Stimulated activated CD4-positive, alpha-beta T cell treated with anti-CD3 and anti-CD28 coated beads, Interleukin-2, amount 100 ng/mL, for 24 hours (primary cell): ENCODE measurements at places on chromosomes 3 and 15.

- peak; percentile 59 for DNase-seq
These were observed 12.3 kb upstream of the PCSK6 start for GRCh38 chr15:101501703-101502373.

DNA sequence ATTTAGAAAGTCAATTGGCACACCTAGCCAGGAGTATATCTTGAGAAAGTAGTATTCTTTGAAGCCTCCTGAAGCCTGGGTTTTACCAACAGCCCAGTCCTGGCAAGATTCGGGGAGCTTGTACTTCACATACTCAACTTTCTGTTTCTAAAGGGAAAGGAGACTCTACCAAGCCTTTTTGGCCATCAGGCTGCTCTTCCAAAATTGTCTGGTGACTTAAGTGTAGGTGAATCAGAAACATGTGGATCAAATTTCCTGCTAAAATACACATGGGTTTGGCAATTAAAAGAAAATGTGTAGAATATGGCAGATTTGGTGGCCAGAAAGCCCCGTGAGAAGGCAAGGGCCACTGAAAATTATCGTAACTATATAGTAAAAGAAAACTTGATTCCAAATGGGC lies 15.9 kb upstream of the GREM1 start:
- DNase-seq: no peak

DNA sequence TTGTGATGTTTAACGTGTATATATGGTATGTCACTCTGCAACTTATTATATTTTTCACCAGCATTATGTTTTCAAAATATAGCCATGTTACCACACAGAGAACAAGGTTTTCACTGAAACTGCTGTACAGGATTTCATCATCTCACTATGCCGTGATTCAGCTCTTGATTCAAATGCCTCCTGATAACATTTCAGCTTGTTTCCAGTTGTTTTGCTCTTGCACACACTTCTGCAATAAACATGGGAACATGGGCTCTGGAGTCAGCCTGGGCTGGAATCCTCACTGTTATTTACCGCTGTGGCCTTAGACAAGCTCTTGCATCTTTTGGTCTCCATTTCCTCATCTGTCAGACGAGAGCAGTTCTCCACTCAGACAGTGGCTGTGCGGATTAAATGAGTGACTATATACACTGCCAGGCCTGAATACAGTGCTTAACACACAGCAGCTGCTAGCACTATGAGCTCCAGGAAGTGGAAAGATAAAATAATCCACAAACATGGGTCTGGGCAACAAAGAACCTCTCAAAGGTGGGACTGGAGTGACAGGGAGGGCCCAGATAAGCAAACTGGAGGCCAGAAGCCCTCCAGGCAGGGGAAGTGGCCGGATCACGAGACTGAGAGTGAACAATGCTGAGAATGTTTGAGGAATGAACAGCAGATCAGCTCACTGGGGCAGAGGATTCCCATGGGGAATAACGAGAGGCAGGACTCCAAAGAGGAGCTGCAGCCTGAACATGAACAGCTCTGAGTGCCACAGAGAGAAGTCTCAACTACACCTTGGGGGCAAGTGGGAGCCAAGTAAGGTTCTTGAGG lies 17.7 kb downstream of the NTRK3 start:
- no peak for DNase-seq

- DNase-seq: peak; percentile 49
These were observed 64.0 kb downstream of the KAT2B start for GRCh38 chr3:20104167-20104661.

DNA sequence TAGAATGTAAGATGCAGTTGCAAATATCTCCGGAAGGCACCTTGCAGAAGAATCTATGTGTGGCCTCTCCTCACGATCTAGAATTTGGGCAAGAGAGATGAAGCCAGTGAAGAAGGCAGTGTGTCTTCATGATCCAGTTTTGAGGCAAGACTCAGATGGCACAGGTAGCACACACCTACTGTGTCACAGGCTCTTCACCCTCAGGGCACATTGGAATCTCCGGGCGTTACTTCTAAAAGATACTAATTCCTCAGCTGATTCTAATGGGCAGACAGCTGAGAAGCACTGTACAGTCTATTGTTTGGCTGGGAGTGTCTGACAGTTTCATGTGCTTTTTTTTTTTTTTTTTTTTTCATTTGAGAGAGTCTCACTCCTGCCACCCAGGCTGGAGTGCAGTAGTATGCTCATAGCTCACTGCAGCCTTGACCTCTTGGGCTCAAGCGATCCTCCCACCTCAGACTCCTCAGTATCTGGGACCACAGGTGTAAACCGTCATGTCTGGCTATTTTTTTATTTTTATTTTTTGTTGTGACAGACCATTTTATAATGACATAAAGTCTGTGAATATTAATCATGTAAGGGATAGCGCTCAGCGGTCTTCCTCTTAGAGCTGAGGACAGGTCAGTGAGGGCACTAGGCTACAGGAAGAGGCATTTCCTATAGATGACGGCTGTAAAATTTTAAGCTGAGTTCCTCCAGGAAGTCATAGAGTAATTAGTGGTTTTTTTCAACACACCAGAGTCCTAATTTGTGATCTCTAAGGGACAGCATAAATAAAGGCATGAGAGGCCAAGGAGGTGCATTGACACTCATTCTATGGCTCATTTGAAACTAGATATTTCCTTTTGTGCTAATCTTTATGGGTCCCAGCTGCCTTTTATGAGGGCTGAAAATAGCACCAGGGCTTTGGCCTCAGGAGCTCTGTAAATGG lies 4.0 kb downstream of the C3orf52 start:
- DNase-seq: no peak

GRCh38 chr3:36282766-36283165 lies 97.5 kb upstream of the STAC start:
- no peak for DNase-seq

GRCh38 chr3:59189526-59189925 lies 139.7 kb upstream of the CFAP20DC start:
- DNase-seq: no peak

- no peak for DNase-seq
These were observed 183.5 kb upstream of the NSMCE3 start for GRCh38 chr15:29452881-29453731.

- DNase-seq: no peak
These were observed 10.3 kb downstream of the SEMA3G start for GRCh38 chr3:52434491-52435115.

DNA sequence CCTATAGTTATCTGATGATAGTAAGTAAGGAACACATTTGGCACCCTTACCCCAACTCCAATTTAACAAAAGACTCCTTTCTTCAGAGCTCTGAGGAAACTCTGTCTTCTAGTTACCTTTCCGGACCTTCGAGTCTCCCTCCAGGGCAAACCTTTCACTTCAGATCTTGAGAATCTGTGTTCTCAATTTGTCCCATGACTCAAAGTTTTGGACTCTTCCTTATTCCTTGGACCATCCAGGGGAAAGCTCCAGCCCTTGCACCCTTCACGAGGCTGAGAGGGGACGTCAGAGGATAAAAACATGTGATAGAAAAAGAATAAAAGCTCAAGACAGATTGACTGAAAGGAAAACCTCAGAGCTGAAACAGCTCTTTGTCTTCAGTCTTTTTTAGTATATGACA lies 76.9 kb downstream of the CTNNB1 start:
- no peak for DNase-seq

DNA sequence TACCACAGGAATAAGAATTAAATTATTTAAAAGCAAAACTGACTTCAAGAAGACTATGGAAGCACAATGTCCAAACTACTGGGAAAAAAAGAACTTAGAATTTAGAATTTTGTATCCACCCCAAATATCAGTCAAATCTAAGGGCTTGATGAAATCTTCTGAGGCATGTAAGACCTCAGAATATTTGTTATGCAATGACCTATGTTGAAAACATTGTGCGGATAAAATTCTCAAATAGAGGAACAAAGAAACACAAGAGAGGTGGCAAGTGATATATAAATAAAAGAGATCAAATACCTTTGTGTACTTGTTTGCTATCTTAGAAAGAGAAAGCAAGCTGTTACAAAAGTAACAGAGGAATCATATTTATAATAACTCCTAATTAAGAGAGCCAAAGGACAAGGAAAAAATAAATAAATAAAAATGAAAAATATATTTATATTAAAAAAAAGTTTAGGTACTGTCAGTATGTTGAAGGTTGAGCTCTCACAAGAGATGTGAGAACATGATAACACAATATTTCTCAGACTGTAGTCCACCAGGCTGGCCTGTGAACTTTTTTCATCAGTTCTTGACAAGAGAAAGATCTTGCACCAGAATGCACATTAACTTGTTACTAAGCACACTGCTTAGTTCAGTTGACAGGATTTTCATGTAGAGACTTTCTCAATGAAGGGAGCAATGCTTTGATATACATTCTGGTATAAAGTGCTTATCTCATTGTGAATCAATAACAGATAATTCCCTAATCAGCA lies 50.0 kb downstream of the CPA3 start:
- no peak for DNase-seq

DNA sequence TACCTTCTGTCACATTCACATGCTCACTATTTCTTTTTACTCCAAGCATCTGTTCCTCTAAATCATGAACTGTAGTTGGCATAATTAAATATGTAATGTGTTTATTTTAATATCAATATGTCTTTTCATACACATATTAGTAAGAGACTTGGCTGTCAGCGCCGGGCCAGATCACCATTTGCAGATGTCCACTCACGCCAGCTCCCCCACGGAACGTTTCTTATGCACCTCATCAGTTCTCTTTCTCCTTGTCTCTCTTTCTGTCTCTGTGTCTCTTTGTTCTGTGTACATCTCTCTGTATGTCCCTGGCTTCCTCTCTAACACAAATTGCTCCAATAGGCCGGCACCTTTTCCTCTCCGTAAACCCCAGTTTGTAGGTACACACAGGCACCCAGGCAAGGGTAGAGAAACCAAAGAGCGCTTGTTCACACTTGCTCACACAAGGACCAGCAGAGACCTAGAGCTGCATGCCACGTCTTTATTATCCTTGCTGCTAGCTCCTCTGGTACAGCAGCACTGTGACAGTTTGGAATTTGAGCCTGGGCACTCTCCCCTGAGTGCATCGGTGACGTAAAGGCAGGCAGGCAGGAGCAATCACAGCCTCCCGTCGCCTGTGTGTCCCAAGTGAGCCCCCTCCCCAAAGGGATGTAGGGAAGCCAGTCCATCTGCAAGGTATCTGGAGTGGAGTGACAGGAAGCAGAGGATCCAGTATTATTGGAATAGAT lies 40.4 kb downstream of the CACNA1D start:
- no peak for DNase-seq

DNA sequence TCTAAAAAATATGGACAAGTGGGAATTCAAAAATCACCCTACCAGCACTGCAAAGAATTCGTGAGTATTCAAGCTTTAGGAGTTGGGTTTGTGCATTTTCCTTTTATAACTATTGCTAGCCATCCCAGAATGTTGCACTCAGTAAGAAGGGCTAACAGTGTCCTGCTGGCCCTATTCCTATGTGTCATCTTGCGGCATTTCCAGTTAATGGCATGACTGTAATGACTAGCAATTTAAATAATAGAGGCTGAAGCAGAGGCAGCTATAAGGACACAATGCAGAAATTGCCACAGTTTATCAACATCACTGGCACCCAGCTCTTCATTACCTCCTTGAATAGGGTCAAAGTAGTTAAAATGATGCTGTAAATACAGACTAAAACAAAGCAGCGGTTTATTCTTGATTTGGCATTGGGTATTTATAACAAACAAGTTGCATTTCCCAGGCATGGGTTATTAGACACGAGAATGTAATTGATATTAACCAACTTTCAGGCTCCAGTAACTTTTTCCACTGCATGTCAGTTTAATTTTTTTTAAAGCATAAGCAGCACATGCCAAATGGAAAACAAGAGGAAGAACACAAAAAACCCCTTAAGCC lies 177.6 kb downstream of the FHIT start:
- DNase-seq: no peak

DNA sequence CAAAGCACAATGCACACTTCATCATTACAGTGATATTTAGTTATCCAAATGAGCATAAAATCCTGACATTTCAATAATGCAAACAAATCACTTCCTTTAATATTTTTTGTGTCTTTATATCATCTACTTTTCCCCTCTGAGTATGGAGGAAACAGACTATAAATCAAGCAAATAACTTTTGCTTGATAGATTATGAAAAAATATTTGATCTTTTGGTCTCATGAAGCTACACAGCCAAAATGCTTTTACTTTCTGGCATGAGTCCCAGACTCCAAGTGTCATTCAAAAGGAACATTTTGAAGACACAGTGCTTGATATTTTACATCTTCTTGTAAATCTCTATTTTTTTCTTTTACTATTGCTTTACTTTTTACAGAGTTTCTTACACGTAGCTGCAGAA lies 215.3 kb upstream of the ROBO1 start:
- no peak for DNase-seq

GRCh38 chr3:120355486-120355885 lies 6.3 kb upstream of the LRRC58 start:
- no peak for DNase-seq

- DNase-seq: no peak
These were observed 6.4 kb downstream of the TERC start for GRCh38 chr3:169758359-169758994.

GRCh38 chr3:66998904-66999235 lies 763 bp downstream of the KBTBD8 start:
- DNase-seq: no peak

DNA sequence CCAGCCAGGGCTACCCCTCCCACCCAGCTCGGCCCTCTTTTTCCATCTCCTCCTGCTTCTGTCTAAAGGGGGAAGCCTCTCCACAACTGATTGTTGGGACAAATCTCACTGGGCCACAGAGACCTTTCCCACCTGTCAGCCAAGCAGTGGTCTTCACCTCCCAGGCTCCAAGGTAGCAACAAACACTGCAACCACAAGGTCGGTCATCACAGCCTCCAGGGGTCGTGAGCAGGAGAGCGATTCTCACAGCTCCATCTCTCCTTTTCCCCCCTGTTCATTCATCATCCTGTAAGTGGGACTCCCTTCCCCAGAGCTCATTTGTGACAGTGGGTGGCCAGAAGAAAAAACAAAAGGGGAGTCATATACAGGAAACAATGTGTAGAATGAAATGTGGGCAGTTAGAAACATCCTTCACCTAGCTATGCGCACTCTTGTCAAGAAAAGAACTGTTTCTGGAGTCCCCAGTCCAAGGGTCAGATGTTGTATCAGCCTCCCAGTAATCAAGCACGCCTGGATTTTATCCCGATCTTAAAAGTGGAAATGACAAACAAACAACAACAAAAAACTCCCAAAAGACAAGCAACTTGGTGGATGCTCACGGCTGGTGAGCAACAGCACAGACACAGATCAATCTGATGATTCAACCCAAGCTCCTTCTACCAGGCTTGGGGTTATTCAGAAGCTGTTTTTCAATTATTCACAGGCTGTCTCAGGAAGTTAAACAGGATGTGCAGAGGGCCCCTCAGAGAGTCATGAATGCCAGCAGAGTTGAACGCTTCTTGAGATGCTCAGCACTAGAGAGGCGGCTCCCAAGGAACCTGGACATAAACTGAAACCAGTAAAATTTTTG lies 22.4 kb downstream of the LYZL4 start:
- peak; percentile 29 for DNase-seq

- DNase-seq: no peak
These were observed 106.1 kb upstream of the HES1 start for GRCh38 chr3:194029846-194030245.

DNA sequence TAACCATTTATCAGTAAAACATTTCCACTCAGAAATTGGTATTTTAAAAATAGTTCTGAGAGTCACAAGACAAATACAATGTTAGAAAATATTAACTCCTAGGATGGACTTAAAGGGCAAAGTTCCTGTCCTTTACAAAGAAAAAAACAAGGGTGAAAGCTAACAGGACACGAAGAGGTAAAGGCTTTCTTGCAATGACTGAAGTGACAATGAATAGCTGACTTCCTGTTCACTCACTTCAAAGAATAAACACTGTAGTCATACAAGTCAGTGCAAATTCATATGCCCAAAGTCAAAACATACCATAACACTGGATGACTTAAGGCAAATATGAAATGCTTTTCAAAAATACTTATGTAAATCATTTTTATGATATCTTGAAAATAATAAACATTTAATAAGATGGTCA lies 1389.8 kb upstream of the ALCAM start:
- DNase-seq: no peak
